Hepatocyte (in vitro differentiated cells): ENCODE measurements at places on chromosomes 13 and 19. TPM values are rescaled to one million over a fixed set of nuclear protein-coding genes. Genes with fewer than 3 reads are reported as not detected.

DNA sequence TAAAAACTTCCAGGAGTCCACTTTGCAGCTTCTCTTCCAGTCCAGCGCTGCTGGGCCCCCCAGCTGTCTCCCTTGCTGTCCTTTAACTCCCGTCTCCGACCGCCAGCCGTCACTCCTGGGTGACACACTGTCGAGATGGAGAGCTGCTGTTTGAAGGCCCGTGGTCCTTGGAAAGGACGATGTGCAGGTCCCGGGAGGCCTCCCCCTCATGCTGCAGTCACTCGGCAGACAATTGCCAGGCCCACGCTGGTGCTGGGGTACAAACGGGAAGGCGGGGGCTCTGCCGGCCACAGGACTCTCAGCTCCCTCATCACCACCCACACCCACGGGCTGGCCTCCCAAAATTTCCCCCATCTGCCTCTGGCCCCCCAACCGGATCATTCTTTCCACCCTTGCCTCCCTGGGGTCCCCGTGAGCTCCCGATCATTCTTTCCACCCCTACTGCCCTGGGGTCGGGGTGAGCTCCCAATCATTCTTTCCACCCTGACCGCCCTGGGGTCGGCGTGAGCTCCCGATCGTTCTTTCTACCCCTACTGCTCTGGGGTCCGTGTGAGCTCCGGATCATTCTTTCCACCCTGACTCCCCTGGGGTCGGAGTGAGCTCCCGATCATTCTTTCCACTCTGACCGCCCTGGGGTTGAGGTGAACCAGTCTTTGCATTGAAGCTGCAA lies 16.0 kb upstream of the ZNF554 start:
- no peak for DNase-seq
- no peaks in the 10 kb centered on the region for H3K4me1 ChIP-seq
- H3K27ac ChIP-seq = no peak overlapping the region
- H3K4me3 ChIP-seq = no peak overlapping the region

DNA sequence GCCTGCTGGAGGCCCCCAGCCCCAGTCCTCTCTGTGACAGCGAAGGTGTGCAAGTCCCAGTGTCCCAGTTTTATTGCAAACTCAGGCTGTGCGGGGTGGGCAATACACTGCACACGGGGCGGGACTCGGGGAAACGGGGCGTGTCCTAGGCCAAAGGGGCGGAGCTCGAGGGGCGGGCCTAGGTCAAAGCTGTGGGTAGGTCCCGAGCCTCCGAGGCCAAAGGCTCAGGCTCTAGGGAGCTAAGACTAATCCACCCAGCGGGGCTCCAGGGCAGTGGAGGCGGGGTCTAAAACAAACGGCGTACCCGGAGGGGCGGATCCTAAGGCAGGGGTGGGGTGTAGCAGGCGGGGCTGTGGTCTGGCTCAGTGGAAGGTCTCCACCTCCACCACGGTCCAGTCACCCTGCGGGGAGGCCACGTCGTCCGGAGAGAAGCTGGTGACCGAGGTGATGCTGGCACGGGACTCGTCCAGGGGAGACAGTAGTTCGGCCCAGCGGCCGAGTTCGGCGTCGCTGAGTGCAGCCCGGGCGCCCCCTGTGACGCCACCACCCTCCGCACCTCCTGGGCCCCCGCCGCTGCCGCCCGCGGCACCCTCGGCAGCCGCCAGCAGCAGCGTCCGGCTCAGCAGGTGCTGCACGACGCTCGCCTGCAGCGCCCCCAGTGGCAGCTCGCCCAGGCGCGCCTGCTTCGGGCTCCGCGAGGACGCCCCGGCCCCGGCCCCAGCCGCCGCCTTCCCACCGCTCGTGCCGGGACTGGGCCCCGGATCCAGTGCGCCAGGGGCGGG lies 5.3 kb downstream of the PRR36 start:
- no peaks in the 10 kb centered on the region for H3K36me3 ChIP-seq
- peaks cover 17% of the 10 kb centered on the region for H3K27me3 ChIP-seq
- H3K4me3 ChIP-seq = peak overlapping the region; percentile 33
- peak; percentile 93 for DNase-seq

GRCh38 chr13:75224053-75224742 lies 257.8 kb downstream of the TBC1D4 start:
- no peak overlapping the region for H3K27ac ChIP-seq
- H3K27me3 ChIP-seq = no peaks in the 10 kb centered on the region
- no peak for DNase-seq

DNA sequence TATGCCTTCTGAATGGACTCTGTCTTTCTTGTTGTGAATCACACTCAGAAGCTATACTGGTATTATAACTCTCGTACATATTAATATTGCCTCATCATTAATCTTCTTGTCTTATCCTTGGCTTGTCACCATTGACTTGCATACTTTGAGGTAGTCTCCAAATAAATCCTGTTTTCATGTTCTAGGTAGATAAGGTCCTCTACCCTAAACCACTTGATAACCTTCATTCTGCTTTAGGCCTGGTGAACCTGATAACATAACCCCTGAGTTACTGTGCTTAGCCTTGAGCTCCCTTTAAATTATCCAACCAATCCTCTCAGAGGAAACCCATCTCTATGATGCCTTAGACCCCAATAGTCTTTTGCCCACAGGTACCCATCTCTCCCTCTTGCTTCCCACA lies 1162.3 kb downstream of the SLITRK1 start:
- no peak for DNase-seq
- H3K36me3 ChIP-seq = no peaks in the 10 kb centered on the region
- H3K27ac ChIP-seq = no peak overlapping the region
- no peak overlapping the region for H3K4me3 ChIP-seq
- no peaks in the 10 kb centered on the region for H3K4me1 ChIP-seq

ZNF302 gene
- 29.1 and 34.3 TPM in 2 replicates for total RNA-seq

DAND5 gene
- 0.17 TPM in 1 of 2 replicates, not detected in the other for total RNA-seq
